ENCODE measurements at places on chromosomes 6 and 20. TPM values are rescaled to one million over a fixed set of nuclear protein-coding genes. Genes with fewer than 3 reads are reported as not detected.

Gene SGK2
- not detected for total RNA-seq

Gene DSN1
- total RNA-seq = 3.1 TPM

Gene GPR6
- total RNA-seq = not detected

Gene RPN2
- 129 TPM for total RNA-seq

Gene GATA5
- 9.6 TPM for total RNA-seq

Gene C6orf58
- not detected for total RNA-seq

Gene MAS1
- not detected for total RNA-seq

Gene ADGRB3
- total RNA-seq = 1.3 TPM

Gene C6orf132
- total RNA-seq = 2.8 TPM

Gene TNFRSF6B
- total RNA-seq = 1.2 TPM

GRCh38 chr6:24054388-24054787 is 71.6 kb upstream of the NRSN1 start:
- no peaks in the 10 kb centered on the region for H3K4me1 ChIP-seq
- H3K27ac ChIP-seq = no peak overlapping the region
- no peak for DNase-seq
- no peaks in the 10 kb centered on the region for H3K36me3 ChIP-seq
- no peaks in the 10 kb centered on the region for H3K27me3 ChIP-seq

DNA sequence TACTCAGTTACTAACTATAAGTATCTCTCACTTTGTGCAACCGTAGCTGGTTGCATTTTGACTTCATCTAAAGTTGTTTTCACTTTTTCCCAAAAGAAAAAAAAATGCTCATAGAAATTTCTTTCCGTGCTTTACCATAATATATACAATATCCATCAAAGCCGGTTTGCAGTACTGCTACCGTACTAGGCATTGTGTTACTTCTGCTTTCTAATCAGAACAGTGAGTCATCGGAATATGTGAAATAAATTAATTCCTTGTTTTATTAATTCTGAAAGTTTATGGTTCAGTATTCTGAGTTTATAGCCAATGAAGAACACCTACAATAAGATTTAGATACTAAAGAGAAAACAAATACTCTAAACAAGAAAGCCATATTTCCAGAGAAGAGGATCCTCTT is 72.5 kb downstream of the TNFRSF21 start:
- H3K4me3 ChIP-seq = no peak overlapping the region
- no peaks in the 10 kb centered on the region for H3K27me3 ChIP-seq
- no peaks in the 10 kb centered on the region for H3K36me3 ChIP-seq
- H3K27ac ChIP-seq = no peak overlapping the region

DNA sequence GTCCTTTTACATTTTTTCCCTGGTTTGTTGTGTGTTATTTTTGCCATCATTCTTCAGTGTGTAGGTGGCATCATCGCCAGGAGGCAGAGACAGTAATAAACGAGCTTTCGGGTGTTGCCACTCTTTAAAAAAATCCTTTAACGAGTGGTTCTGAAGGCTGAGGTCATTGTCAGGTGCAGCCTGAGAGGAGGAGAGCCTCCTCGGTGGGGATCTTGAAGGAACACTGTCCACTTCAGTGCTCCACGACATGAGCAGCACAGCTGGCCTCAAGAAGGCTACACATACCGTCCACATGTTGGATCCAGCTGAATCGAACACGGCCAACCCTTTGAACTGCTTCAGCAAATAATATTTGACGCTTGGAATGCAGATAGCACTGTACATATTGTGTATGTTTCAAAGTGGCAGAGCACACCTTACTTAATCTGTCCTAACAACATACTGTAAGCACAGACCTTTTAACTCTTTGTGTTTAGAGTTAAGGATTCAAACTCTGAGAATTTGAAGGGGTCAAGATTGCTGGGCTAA is 48.0 kb upstream of the FOXQ1 start:
- H3K27ac ChIP-seq = no peak overlapping the region
- peak; percentile 18 for DNase-seq
- no peak overlapping the region for H3K4me3 ChIP-seq
- H3K4me1 ChIP-seq = no peaks in the 10 kb centered on the region

- DNase-seq = no peak
- no peaks in the 10 kb centered on the region for H3K27me3 ChIP-seq
- H3K36me3 ChIP-seq = no peaks in the 10 kb centered on the region
- H3K27ac ChIP-seq = peak overlapping the region; percentile 4
- no peaks in the 10 kb centered on the region for H3K4me1 ChIP-seq
- H3K4me3 ChIP-seq = peak overlapping the region; percentile 65
Observed at GRCh38 chr6:37698264-37699137, 818 bp upstream of the MDGA1 start.

DNA sequence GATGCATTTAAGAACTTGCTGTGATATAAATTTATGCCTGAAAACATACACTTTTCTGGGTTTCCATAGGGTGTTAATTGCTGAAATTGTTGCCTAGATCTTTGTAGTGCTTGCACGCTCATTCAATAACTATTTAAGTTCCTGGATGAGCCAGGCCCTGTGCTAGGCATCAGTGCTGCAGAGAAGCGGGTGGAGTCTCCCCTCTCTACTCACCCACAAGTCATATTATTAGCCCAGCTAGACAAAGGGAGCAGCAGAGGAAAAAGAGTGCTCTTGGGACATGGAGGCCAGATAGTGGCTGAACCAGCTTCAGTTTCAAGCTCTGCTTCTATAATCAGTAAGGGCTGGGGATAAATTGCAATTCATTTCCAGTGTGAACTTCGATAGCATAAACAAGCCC is 329.1 kb downstream of the TFAP2B start:
- H3K4me3 ChIP-seq = no peak overlapping the region
- DNase-seq = no peak
- H3K27ac ChIP-seq = no peak overlapping the region
- H3K27me3 ChIP-seq = no peaks in the 10 kb centered on the region

GRCh38 chr20:33490934-33491656 is 1.2 kb downstream of the CBFA2T2 start:
- H3K4me3 ChIP-seq = peak overlapping the region; percentile 64
- peaks cover 25% of the 10 kb centered on the region for H3K4me1 ChIP-seq
- H3K36me3 ChIP-seq = no peaks in the 10 kb centered on the region
- no peak for DNase-seq

DNA sequence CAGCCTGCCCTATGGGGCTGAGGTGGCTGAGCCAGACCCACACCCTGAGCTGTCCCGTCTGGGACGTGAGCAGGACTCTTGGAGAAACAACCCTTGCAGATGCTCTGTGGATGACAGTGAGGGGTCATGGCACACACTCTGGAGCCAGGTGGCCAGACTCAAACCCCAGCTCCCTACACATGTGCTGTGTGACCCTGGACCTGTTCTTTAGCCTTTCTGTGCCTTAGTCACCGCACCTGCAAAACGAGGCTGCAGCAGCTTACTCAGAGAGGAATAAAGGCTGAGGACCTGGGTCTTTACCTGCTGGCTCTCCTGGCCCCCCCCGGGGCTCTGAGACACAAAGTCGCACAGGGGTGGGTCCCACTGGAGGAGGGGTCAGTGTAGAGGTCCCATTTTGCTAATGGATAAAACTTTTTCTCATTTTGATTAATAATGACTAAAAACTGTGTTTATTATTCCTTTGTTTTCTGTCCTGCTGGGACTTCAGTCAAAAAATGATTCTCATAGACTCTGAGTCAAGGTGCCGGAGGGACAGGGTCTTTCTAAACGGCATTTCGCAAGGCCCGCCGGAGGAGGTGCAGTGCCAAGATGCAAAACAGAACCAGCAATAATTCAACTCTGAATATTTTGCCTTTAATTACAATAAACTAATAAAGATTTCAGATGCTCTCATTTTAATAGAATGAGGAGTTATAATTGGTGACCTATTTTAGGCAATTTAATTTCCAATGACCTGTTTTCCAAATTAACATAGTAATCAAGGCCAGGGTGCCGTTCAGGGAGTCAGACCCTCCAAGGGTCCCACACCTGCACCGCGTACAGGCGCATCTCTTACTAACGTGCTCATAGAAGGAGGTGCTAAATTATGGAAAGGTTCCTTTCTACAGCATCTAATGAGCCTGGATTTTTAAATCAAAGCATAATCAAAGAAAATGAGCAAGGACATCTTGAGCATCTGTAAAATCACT is 62.4 kb downstream of the YTHDF1 start:
- peaks cover 6% of the 10 kb centered on the region for H3K27me3 ChIP-seq
- no peak overlapping the region for H3K4me3 ChIP-seq
- no peaks in the 10 kb centered on the region for H3K36me3 ChIP-seq
- H3K4me1 ChIP-seq = no peaks in the 10 kb centered on the region
- no peak overlapping the region for H3K27ac ChIP-seq
- no peak for DNase-seq

DNA sequence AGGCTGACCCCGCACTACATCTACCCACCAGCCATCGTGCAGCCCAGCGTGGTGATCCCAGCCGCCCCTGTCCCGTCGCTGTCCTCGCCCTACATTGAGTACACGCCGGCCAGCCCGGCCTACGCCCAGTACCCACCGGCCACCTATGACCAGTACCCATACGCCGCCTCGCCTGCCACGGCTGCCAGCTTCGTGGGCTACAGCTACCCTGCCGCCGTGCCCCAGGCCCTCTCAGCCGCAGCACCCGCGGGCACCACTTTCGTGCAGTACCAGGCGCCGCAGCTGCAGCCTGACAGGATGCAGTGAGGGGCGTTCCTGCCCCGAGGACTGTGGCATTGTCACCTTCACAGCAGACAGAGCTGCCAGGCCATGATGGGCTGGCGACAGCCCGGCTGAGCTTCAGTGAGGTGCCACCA is 16.4 kb downstream of the RBM38 start:
- H3K27me3 ChIP-seq = no peaks in the 10 kb centered on the region
- peaks cover 63% of the 10 kb centered on the region for H3K36me3 ChIP-seq
- H3K27ac ChIP-seq = peak overlapping the region; percentile 76
- no peak overlapping the region for H3K4me3 ChIP-seq

DNA sequence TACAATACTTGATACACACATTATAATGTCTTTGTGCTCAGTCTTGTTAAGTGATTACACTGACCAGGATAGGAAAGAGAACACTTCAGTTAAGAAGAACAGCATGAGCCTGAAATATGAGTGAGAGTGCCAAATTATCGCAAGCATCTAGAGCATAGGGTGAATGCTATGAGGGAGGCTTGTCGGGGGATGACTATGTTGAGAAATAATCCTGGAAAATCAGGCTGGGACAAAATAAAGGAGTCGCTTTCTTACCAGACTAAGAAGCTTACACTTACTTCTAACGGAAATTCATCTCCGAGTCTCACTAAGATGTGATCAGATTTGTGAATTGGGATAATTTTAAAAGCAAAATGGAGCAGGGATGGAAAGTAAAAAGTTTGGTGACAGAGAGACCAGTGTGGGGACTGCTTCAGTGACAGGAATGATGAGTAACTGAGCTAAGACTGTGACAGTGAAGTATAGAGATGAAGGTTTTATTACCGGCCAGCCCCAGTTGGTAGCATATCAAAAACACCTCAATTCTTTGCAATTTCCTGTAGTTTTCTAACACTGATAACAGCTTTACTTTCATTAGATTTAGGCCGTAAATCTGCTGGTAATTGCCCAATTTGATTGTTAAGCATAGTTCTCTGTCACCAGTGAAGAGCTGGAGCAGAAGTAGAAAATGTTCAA is 48.4 kb upstream of the DEFB112 start:
- no peaks in the 10 kb centered on the region for H3K27me3 ChIP-seq
- DNase-seq = no peak
- H3K27ac ChIP-seq = no peak overlapping the region

DNA sequence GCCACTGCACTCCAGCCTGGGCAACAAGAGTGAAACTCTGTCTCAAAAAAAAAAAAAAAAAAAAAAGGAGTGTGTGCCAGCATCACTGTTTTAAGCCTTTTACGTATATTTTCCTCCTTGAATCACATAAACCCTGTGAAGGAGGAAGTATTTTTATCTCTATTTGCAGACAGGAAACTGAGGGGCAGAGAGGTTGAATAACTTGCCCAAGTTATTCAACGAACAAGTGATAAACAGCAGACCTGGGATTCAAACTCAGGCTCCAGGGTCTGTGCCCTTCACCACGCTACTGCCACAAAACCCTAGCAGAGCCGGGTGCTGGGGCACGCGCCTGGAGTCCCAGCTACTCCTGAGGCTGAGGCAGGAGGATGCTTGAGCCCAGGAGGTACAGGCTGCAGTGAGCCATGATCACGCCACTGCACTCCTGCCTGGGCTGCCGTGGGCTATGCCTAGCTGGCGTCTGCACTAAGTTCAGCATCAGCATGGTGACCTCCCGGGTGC is 9.4 kb upstream of the AVP start:
- H3K4me3 ChIP-seq = no peak overlapping the region
- H3K27ac ChIP-seq = no peak overlapping the region
- H3K36me3 ChIP-seq = no peaks in the 10 kb centered on the region
- H3K27me3 ChIP-seq = no peaks in the 10 kb centered on the region

DNA sequence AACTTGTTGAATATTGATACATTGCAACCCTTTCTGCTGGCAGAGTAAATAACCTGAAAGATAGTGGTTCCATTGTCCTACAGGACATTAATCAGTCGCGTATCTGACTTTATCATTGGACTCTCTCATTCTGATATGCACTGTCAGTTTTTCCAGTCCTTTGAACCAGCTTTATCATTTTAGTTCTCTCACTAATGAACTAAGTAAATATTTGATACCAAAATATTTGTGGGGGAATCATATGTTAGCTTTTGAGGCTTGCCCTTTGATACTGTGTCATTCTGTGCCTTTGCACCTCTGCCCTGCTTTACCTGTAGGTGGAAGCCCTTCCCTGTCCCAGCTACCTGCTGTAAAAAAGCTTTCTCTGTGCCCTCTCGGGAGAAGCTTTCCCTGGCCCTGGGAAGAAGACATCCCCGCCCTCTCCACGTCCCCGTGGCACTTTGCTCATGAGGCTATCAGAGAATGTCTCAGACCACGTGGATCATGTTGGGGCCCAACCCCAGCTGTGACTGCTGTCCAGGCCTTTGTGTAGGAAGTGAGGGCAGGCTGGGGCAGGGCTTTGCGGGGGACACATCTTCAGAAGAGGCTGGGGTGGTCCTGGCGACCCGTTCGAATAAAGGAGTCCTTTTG is 117.8 kb upstream of the NXT1 start:
- no peaks in the 10 kb centered on the region for H3K36me3 ChIP-seq
- no peak overlapping the region for H3K27ac ChIP-seq
- no peak for DNase-seq
- H3K4me1 ChIP-seq = peaks cover 7% of the 10 kb centered on the region

- no peaks in the 10 kb centered on the region for H3K36me3 ChIP-seq
- H3K4me3 ChIP-seq = no peak overlapping the region
- H3K4me1 ChIP-seq = no peaks in the 10 kb centered on the region
- DNase-seq = no peak
- H3K27me3 ChIP-seq = no peaks in the 10 kb centered on the region
- H3K27ac ChIP-seq = peak overlapping the region; percentile 26
Observed at GRCh38 chr6:158286413-158286812, 25.9 kb upstream of the TULP4 start.

DNA sequence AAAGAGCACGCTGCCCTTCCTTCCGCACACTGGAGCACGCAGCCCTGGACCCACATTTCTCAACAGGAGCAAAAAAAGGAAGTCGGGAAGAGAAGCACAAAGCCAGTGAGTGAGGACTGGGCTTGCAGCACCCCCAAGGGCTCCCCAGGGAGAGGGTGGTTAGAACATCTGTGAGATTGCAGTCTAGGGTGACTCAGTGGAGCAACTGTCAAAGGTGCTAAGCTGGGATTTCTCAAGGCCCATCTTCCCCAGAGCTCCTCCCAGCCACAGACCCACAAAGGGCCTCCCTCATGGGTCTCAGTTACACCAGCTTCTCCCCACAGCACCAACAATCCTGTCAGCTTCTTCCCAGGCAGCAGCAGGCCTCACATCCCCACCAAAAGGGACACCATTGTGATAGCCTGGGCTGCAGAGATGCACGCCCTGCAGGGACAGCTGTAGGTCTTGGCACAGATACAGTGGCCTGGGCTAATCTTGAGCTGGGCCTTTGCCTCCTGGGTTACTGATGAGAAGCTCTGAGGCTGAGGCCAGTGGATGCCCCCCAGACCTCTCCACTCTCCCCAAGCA is 39.6 kb upstream of the CD93 start:
- no peak for DNase-seq
- peaks cover 43% of the 10 kb centered on the region for H3K4me1 ChIP-seq
- no peak overlapping the region for H3K4me3 ChIP-seq
